Amniotic stem cell (primary cell): ENCODE measurements at places on chromosomes 2 and 18.

- DNase-seq = no peak
These were observed 52.9 kb downstream of the SATB2 start for GRCh38 chr2:199404841-199405240.

DNA sequence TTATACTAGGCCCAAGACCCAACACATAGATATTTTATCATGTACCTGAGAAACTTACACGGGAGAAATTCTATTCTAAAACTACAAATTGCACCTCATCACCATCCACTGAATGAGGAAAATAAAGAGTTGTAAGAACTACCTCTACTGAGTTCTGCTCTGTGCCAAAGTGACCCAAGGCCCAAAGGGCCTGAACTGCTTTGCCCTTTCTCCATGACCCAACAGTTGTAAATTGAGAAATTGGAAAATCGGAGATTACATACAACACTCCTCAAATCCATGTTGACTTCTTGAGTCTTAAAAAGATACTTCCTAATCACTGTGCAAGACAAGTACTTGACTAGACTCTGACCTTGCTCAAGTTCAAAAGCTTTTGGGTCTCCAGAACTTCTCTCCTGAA, 8.8 kb downstream of the NR4A2 start:
- no peak for DNase-seq

- no peak for DNase-seq
These were observed 530.0 kb upstream of the ID2 start for GRCh38 chr2:8151888-8152287.

- DNase-seq = no peak
These were observed 674.0 kb downstream of the CNTNAP5 start for GRCh38 chr2:124698979-124699565.

DNA sequence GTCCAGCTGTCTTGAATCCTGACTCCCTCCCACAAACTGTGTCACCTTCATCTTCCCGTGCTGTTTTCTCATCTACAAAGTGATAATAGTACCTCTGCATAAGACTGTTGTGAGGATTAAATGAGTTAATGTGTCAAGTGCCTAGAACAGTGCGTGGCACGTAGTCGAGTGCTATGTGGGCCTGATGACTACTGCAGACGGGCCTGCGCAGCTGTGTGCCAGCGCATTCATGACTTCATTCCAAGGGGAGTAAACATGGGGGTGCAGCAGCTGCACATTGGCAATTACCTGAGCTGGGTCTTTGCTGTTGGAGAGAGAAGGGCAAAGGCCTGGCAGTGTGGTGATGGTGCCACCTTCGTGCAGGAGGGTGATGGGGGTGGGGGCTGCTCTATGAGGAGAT, 5.0 kb downstream of the TEX44 start:
- no peak for DNase-seq

DNA sequence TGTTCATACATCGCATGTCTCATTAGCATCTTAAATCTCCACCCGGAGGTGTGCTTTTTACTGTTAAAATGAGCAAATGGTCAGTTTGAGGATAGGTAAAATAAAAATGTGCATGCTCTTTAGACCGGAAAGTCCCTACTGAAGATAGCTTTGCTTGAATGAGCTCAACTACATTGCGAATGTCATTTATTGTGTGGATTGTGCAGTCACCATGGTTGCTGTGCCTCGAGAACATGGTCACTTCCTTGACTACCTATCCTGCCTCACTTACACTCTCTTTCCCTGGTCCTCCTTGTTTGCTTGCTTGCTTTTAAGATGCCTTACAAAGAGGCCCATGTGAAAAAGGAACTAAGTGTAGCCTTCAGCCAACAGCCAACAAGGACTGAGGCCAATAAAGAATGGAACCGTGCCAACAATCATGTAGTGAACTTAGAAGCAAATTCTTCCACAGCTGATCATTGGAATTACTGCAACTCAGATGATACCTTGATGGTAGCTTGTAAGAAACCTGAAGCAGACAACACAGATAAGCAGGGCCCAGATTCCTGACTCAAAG, 72.2 kb upstream of the BARD1 start:
- DNase-seq = no peak

- peak; percentile 59 for DNase-seq
These were observed 554 bp downstream of the ING5 start for GRCh38 chr2:241702155-241703031.

GRCh38 chr2:179049546-179050311, at the start of gene CCDC141:
Gene CCDC141, minus strand, starts transcription at chr2:179050137. Its CDS starts 196 bp downstream, at chr2:179049941.
- DNase-seq = no peak

GRCh38 chr2:218999021-218999880, 6.0 kb upstream of the CRYBA2 start:
- no peak for DNase-seq

GRCh38 chr2:134504586-134505336, 214.0 kb downstream of the TMEM163 start:
- no peak for DNase-seq

- DNase-seq = no peak
These were observed 5.6 kb downstream of the TANK start for GRCh38 chr2:161165811-161166210.

DNA sequence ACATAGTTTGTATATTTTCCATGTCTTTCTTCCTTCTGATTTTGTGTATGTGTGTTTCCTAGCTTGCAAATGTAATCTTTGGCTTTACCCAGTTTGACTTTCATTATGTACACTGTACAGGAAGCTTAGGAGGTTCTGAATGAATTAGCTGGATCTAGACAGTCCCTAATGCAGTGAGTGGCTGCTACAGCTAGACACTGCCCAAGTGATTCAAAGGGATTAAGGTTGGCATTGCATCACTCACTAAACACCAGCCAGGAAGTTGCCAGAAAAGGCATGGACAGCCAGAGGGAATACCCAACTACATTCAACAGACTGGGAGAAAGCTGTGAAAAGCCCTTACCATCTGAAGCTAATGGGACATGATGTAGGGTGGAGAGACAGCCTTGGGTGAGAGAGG, 316.0 kb upstream of the MEX3C start:
- no peak for DNase-seq

DNA sequence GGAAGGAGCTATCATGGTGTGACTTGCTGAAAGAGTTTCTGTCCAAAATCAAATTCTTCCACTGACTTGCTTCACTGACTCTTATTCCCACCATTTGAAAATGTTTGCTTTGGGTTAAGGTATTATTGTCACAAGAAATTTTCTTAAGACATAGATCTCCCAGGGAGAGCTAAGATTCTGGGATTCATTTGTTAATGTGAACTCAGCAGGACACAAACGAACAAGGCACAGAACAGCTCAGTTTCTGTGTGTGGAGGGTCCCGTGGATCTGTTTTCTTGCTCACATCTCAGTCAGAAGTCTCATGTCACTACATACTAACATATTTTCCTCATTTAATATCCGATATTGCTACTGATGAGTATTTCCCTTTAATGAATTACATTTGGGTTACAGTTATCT, 8.2 kb upstream of the HNRNPA3 start:
- DNase-seq = no peak

GRCh38 chr2:155574941-155575340, 757.6 kb downstream of the NR4A2 start:
- DNase-seq = no peak

DNA sequence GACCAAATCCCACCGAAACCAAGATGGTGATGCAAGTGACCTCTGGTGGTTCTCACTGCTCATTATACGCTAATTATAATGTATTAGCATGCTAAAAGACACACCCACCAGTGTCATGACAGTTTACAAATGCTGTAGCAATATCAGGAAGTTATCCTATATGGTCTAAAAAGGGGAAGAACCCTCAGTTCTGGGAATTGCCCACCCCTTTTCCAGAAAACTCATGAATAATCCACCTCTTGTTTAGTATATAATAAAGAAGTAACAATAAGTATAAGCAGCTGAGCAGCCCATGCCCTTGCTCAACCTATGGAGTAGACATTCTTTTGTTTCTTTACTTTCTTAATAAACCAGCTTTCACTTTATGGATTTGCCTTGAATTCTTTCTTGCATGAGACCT, 31.0 kb upstream of the FMNL2 start:
- no peak for DNase-seq

- no peak for DNase-seq
These were observed 214.0 kb downstream of the TGIF1 start for GRCh38 chr18:3663870-3664512.
